ENCODE measurements at places on chromosomes 1 and 21.

GRCh38 chr21:29304597-29304996 is 5.9 kb downstream of the BACH1 start:
- no peak for DNase-seq

DNA sequence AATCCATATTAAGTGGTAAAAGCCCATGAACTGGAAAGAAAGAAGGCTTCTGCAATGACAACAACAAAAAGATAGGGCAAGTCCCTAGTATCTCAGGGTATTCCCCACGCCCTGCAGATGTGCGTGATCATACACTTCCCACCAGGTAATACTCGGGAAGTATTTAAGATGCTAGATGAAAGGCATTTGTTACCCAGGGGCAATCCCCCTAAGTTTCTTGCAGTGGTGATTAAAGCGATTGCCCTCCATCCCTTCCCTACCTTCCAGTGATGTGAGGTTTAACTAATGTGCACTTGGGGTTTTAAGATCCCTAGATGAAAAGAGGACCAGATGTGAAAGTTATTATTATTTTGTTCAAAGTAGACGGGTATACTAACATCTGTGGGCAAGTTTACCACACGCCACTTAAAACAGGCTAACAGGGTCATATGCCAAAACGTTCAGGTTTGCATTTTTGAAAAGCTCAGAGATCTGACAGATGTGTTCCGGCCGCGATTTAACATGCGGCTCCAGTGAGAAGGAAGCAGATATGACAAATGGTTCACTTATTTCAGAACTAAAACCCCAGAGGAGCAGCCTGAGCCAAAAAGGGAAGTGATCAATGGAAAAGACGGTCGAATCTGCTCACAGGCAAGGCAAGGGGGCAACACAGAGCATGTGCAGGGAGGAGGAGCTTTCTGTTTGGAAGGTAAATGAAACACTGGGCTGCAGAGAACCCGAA is 17.4 kb downstream of the TIAM1 start:
- DNase-seq = no peak

- no peak for DNase-seq
These were observed 127.0 kb upstream of the TIAM1 start for GRCh38 chr21:31470896-31471694.

DNA sequence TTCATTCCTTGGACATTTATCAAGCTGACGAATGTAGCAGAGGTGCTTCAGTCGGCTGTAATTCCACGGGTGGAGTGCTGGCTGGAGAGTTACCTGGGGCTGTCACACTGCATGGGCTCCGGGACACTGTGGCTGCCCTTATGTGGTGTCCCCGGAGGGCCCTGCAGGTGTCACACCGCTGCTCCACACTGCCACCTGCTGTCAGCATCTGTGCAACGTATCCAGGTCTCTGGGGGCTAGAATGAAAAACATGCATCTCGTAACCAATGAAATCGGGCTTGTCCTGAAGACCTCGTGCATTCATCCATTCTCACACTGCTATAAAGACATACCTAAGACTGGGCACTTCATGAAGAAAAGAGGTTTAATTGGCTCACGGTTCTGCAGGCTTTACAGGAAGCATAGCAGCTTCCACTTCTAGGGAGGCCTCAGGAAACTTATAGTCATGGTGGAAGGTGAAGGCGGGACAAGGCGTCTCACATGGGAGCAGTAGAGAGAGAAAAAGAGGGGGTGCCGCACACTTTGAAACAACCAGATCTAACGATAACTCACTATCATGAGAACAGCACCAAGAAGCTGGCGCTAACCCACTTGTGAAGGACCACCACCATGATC is 46.7 kb upstream of the PCBP3 start:
- DNase-seq = peak; percentile 80

GRCh38 chr1:212973899-212974298 is 23.6 kb downstream of the VASH2 start:
- DNase-seq = no peak

GRCh38 chr1:114033216-114033706 is 54.0 kb downstream of the OLFML3 start:
- DNase-seq = no peak

GRCh38 chr1:37239225-37239740 is 205.0 kb upstream of the GRIK3 start:
- DNase-seq = no peak

GRCh38 chr1:85933961-85934360 is 222.6 kb downstream of the COL24A1 start:
- no peak for DNase-seq

GRCh38 chr1:58717979-58718378 is 18.1 kb upstream of the MYSM1 start:
- DNase-seq = no peak

DNA sequence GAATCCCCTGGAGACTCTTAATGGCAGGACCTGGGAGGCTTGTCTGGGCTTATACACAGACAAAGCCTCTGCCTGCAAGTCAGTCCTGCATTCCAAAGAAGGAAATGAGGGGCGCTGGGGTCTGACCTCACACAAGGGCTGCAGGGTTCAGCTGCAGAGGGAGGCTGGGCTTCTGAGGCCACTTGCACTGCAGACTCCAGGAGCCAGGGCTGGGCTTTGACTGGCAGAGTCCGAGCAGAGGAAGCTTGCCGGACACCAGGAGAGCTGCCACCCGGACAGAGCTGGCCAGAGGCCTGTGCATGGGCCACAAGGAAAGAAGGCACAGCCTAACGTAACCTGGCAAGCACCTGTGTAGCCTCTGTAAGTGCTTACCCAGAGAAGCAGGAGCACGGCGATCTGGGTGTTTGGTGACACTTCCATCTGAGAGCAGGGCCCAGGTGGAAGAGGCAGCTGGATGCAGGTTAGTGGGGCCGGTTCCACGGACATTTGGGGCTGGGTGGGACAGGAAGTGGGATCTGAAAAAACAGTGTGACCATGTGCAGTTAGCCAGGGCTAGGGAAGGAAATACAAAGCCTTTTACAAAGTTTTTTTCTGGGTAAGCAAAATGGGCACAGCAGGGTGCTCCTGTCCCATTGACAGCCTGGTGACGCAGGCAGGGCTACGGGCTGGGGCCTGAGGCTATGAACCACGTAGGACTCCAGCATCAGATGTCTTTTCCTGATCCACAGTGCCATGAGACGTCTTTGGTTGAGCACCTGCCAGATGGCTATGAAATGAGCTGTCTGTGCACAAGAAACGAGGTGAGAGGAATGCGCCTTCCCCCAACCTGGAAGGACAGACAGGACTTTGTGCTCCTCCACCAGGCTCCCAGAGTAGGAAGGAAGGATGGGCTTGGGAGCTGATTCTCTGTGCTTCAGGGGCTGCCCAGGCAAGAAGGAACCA is 37.3 kb upstream of the LBR start:
- DNase-seq = no peak

- DNase-seq = no peak
These were observed 482.8 kb downstream of the DISC1 start for GRCh38 chr1:232109391-232109790.

GRCh38 chr1:30353637-30354036 is 369.7 kb downstream of the MATN1 start:
- DNase-seq = no peak

GRCh38 chr1:155858800-155859233 is 550 bp upstream of the SYT11 start:
- no peak for DNase-seq

DNA sequence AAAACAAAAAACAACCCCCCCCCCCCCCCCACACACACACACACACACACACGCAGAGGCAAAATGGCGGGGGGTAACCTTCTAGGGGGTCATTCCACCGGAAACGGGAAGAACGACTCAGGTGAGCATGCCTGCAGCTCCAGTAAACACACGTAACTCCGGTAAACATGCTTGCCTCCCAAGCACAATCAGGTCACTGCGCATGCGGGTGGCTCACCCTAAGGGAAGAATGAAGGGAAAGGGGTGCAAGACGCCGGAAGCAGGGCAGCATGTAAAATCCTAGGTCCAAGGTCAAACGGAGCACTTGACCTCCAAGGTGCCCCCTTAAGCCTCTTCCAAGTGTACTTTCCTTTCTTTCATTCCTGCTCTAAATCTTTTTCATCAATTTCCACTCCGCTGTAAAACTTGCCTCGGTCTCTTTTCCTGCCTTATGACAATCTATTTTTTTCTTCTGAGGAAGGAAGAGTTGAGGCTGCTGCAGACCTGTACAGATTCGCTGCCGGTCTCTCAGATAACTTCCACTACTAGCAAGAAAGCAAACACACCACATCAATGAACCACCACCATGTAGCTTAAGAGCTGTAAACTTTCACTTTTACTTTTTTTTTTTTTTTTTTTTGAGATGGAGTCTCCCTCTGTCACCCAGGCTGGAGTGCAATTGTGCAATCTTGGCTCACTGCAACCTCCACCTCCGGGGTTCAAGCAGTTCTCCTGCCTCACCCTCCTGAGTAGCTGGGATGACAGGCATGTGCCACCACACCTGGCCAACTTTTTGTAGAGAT is 21.0 kb upstream of the CBR3 start:
- DNase-seq = no peak

GRCh38 chr1:95033843-95034242 is 38.9 kb downstream of the ALG14 start:
- no peak for DNase-seq

DNA sequence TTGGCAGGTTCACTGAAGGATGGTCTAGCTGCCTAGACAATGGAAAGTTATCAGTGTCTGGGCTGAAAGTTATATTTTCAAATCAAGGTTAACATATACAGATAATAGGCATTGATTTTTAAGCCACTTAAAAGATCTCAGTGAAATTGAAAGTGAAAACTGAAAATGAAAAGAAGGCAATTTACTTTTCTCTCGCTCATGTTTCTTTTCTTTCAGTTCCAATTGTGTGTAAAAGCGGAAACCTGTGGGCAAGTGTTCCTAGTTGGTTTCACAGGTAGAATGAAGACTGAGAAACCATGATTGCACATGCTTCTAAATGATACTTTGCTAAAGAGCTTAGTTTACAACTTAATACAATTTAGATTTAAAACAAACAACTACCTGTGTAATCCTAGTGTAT is 383.7 kb downstream of the ZP4 start:
- DNase-seq = no peak

DNA sequence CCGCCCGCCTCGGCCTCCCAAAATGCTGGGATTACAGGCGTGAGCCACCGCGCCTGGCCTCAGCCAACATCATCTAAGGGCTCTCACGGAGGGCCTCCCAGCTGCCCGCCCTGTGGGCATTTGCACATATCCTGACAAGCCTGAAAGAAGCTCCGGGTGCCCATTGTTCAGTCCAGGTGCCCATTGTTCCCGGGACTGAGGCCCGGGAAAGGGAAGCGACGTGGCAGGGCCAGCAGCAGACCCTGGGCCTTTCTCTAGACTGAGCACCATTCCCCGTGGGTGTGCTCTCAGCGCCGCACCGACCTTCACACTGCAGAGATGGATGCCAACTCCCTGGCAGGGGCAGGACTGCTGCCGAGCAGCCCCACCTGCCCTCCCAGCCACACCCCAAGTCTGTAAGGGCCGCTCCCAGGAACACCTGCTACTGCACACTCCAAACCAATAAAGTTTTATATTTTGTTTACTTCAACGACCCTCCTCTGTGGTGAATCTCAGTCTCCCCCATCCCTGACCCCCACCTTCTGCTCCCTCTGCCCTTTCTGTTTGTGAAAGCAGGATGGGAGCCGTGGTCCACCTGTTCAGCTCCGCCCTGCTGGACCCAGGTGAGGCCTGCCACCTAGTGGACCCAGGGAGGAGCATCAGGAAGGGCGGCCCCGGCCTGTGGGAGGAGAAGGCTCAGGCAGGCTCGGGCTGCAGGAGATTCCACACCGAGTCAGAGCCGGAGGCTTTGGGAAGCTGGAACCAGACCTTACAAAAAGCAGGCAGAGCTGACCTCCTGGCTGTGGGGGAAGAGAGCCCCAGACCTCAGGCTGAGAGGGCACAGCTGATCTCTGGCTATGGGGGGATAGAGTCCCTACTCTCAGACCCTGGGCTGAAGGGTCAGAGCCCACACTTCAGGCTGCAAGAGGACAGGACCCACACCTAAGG is 1.1 kb upstream of the TMEM82 start:
- peak; percentile 25 for DNase-seq

DNA sequence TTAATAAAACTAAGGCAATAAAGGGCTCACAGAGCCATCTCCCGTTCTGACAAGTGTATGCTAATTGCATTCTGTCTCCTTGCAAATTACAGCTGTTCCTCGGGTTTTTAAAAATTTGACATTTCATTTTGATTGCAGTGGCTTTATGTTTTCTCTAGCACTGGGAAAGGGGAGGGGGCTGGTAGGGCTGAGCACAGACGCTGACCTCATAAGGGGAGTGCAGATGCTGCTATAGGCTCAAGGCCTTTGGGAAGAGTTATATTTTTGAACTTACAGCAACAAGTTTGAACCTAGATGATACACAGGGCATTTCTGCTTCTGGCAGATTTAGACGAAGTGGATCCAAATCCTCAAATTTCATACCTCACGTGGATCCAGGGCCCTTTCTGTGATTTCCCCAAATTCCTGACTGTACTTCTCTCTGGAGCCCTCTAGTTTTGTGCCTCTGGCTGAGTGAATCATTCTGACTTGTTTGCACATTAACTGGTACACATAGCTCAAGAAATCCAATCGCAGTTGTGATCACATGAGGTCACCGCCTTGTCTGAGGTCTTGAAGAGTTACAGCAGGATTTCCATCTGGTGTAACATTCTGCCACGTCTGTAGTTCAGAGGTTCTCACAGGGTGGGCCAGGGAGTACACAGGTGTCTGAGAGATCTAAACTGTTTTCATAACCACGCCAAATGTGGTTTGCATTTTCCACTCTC is 230.3 kb downstream of the C1orf94 start:
- DNase-seq = no peak

DNA sequence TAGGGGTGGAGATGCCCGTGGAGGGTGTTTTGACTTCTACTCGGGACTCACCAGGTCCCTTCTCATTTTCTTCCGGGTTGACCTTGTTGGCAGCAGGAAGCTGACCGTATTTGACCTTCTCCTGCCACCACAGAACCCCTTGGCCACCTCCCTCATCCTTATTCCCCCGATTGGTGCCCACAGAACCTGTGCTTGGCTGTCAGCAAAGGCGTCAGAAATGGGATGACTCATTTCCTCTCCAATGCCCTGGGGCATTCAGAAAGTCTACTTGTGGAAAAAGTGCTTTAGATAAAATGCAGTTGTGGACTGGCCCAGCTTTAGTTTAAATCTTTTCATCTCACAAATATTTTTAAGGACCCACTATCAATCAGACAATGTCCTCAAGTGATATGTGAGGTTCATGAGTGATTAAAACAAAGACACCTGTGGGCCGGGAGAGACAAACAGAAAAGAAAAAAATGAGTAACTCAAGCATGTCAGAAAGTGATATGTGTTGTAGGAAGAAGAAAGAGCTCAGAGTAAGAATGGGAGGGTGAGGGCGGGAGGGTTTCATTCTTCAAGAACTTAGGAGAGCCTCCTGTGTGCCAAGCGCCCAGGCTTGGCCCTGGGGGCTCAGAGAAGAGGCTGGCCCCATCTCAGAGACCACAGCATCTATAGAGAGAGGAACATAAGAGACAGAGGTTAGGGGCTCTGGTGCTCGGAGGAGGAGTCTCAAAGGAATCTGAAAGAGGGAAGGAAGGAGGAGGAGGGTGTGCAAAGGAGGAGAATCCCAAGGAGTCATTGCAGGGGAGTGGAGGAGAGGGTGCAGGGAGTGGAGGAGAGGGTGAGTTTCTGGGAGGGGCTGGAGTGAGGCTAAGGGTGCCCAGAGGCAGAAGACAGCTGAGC is 221.6 kb upstream of the VAMP3 start:
- DNase-seq = no peak

- DNase-seq = no peak
These were observed 441.6 kb downstream of the OMA1 start for GRCh38 chr1:58104960-58105359.

Data from stimulated activated CD4-positive, alpha-beta T cell treated with anti-CD3 and anti-CD28 coated beads, Interleukin-1b, Interleukin-23, amount 100 ng/mL, for 1 hour (primary cell).